ENCODE measurements at places on chromosomes 1 and 21.
A peak's percentile ranks its signal among the peaks of the same experiment; 100 is the strongest.

GRCh38 chr1:52059321-52059720 lies 3.2 kb downstream of the BTF3L4 start:
- no peak for DNase-seq

- DNase-seq: no peak
These were observed 98.2 kb downstream of the ZC3H11B start for GRCh38 chr1:219514728-219515127.

DNA sequence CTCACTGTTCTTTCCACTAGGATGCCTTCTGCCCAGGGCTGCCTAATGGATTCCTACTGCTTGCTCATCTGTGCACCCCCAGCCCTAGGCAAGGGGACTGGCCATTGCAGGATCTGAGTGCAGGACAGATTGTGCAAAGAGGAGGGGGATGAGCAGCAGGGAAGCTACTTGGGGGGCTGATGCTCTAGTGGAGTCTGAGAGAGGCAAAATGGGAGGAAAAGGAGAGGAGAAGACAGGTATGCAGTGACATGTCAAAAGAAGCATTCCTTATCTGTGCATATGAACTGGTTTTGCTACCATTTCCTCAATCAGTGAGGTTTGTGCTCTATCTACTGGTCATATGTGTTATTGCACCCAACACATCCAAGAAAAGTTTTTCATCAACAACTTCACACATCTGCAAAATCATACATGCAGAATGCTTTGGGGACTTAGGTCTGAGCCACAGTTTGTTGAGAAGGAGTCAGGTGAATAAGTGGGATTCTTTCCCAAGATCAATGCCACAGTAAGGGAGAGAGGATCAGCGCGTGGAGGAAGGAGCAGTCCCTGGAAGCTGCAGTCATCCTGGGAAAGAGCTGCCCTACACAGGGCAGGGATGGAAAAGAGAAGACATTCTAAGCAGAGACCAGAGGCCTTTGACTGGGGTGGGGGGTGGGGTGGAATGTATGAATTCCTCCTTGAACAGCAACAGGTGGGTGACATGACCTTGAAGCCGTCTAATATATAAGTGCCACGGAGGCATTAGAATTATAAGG lies 14.4 kb downstream of the SLC5A9 start:
- peak; percentile 38 for DNase-seq

- no peak for DNase-seq
These were observed 263.0 kb downstream of the TNR start for GRCh38 chr1:175480343-175480822.

GRCh38 chr1:2380816-2381591 lies 10.3 kb downstream of the MORN1 start:
- no peak for DNase-seq

DNA sequence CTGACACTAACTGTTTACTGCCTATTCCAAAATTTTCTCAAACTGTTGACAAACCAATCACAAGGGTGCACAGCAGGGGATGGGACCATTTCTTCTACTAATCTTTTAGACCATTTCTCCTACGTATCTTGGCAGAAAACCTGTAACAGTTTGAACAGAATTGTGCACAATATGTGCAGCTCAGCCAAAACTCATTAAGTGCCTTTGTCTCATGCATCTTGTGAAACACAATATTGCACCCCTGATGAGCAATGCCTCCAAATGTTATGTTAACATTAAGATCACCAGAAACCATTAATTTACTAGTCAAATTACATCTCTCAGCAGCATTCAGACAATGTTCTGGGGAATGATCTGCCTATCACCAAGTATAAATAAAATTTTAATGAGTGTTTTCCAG lies 247.5 kb downstream of the NRIP1 start:
- no peak for DNase-seq

DNA sequence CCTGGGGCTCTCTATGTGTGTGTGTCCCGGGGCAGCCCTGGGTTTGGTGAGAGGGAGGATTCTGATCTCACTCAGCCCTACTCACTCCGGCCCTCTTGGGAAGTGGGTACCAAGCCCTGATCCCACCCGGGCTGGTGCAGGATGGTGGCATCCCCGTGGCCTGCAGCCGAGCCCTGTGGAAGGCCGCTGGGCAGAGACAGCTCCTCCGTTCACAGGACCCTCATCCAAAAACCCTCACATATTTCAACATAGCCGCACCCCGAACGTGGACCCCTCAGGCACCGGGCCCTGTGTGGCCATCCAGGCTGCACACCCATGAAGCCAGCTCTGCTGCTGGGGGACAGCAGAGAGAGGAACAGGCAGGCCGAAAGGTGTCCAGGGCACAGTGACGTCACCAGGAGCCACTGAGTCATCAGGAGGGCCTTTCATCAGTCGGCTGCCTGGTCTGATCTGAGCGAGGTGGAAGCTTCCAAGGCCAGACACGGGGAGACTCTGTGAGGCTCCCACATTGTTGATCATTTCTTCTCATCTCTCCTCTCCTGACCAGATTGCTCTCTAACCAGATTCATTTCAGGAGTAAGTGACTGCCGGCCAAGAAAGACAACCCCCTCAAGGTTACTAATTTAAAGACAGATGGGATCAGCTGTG lies 16.2 kb upstream of the GPR157 start:
- no peak for DNase-seq

- no peak for DNase-seq
These were observed 37.6 kb downstream of the MCOLN2 start for GRCh38 chr1:84959294-84959693.
